Renal cortical epithelial cell (primary cell): ENCODE measurements at places on chromosomes 7 and 10. TPM values are rescaled to one million over a fixed set of nuclear protein-coding genes. Genes with fewer than 3 reads are reported as not detected.

Gene SPAG6
- total RNA-seq = 0.70 TPM in 1 of 2 replicates, not detected in the other

Gene AGR2
- total RNA-seq = 18.6 and 29.0 TPM in 2 replicates

Gene GPR15LG
- total RNA-seq = 6.8 and 46.5 TPM in 2 replicates

Gene CALHM3
- total RNA-seq = 0.05 TPM in 1 of 2 replicates, not detected in the other

Gene NKX1-2
- not detected in 2 replicates for total RNA-seq

Gene KCND2
- total RNA-seq = 0.05 and 0.17 TPM in 2 replicates

Gene FRMD4A
- total RNA-seq = 8.5 and 18.6 TPM in 2 replicates

Gene SORBS1
- 4.3 and 9.8 TPM in 2 replicates for total RNA-seq

Gene CPA2
- not detected in 2 replicates for total RNA-seq

Gene FRAT1
- total RNA-seq = 0.52 and 3.5 TPM in 2 replicates

Gene CLRN3
- 0.65 TPM in 1 of 2 replicates, not detected in the other for total RNA-seq

Gene HPS6
- total RNA-seq = 44.8 and 86.7 TPM in 2 replicates

Gene GIMAP6
- total RNA-seq = 0.15 and 0.35 TPM in 2 replicates

Gene SFXN2
- total RNA-seq = 5.1 and 5.6 TPM in 2 replicates

Gene SCART1
- 0.35 and 1.4 TPM in 2 replicates for total RNA-seq

Gene CRHR2
- not detected in 2 replicates for total RNA-seq

Gene OR9A2
- total RNA-seq = not detected in 2 replicates

Gene GRID2IP
- under 0.01 and 0.69 TPM in 2 replicates for total RNA-seq

Gene TAS2R4
- 1.8 TPM in 1 of 2 replicates, not detected in the other for total RNA-seq

Gene TCERG1L
- total RNA-seq = not detected in 2 replicates

Gene PTPRN2
- 0.35 and 1.2 TPM in 2 replicates for total RNA-seq

Gene RSPH10B2
- total RNA-seq = 0.20 and 0.35 TPM in 2 replicates

Gene LRRD1
- total RNA-seq = 0.05 TPM in 1 of 2 replicates, not detected in the other

Gene EPO
- total RNA-seq = not detected in 2 replicates

Gene FKBP6
- total RNA-seq = not detected in 2 replicates

Gene CPN1
- total RNA-seq = not detected in 2 replicates

Gene AKR1C4
- not detected in 2 replicates for total RNA-seq

Gene GDF2
- not detected in 2 replicates for total RNA-seq

Gene CADPS2
- total RNA-seq = 8.7 and 14.6 TPM in 2 replicates

Gene KLF14
- 0.05 TPM in 1 of 2 replicates, not detected in the other for total RNA-seq

Gene CPXM2
- 1.1 and 1.7 TPM in 2 replicates for total RNA-seq

Gene NACAD
- total RNA-seq = 1.0 and 7.4 TPM in 2 replicates

Gene TEX36
- total RNA-seq = not detected in 2 replicates

Gene GPR37
- total RNA-seq = 1.2 and 4.2 TPM in 2 replicates

Gene HSPA14
- 9.5 and 13.7 TPM in 2 replicates for total RNA-seq

Gene HKDC1
- total RNA-seq = 51.7 and 117 TPM in 2 replicates

Gene CTAGE6
- total RNA-seq = 1.0 TPM in 1 of 2 replicates, not detected in the other

Gene PTF1A
- not detected in 2 replicates for total RNA-seq
